AG20443 (cell line): ENCODE measurements at places on chromosomes 1 and 21.
A peak's percentile ranks its signal among the peaks of the same experiment; 100 is the strongest.

GRCh38 chr1:172815740-172816139 lies 156.8 kb downstream of the FASLG start:
- no peak for DNase-seq

DNA sequence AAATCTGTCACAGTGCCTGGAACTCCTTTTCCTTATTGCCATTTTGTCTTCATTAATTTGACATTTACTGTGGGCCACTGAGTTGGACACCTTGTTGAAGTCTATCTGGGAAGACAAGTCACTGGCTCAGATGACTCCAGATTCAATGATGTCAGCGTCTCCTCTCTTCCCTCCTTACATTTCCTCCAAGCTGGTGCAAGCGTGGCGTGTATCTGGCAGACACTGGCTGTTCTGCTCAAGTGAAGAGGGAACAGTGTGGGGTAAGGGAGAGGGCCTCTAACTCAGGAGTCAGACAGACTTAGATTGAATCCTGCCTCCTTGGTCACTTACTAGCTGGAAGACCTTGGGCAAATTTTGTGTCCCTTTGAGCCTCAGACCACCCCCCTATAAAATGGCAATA lies 8.7 kb upstream of the ZNF691 start:
- DNase-seq: no peak

DNA sequence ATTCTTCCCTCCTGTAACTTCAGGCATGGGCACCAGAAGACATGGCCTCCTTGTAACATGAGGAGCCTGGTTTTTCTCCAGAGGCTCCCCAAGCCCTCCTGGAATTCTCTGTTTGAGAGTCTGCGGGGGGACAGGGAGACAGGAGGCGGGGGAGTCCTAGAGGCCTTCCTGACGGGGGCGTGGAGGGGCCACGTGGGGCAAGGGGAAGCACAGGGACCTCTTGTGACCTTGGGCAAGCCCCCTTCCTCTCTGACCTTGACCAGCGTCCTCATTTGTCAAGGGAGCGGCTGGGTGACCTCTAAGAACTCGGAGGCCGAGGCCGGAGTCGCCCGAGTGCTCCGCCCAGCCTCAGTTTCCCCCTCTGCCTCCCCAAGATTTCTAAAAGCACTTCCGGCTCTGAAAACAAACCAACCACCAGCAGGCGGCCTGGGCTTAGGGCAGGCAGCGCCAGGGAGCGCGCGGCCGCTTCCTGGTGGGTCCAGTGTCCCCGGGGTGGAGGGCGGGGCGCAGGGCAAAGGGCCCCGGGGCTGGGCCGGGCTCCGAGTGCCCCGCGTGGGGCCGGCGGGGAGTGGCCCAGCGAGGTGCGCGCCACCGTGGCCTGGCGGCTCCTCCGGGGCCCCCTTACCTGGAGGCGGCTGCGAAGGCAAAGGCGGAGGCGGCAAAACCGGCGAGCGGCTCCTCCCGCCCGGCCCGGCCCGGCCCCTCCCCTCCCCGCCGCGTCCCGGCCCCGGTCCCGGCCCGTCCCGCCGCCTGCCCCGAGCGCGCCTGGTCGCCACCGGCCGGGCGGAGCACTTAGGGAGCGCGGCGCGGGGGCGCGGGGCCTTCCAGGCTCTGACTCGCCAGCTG lies at the start of gene TMCO4:
Gene TMCO4 (minus strand): TSS at position 687 of the 846 bp plus-strand sequence. CDS start 19,158 bp downstream, outside the sequence.
- peak; percentile 87 for DNase-seq

DNA sequence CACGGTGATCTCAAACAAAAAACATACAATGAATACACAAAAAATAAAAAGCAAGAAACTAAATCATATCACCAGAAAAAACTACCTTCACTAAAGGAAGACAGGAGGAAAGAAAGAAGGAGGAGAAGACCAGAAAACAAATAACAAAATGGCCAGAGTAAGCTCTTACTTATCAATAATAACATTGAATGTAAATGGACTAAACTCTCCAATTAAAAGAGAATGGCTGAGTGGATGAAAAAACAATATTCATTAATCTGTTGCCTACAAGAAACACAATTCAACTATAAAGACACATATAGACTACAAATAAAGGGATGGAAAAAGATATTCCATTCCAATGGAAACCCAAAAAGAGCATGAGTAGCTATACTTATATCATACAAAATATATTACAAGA lies 27.2 kb downstream of the LRIF1 start:
- no peak for DNase-seq

GRCh38 chr21:41962425-41962966 lies 8.7 kb upstream of the C2CD2 start:
- no peak for DNase-seq

DNA sequence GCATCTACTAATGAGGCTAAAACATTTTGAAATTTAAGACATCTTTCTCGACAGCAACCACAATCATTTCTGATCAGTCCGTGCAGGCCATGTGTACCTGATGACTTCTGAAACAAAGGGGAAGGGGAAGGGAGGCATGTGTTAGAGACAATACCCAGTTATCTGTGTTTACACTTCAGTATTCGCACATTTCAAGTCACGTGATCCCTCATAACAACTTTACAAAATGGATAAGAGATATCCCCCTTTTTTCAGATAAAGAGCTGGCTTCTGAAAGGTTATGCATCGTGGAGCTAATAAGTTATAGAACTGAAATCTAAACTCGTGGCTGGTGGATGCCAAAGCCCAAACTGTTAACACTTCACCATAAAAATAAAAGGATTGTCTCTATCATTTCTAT lies 175.7 kb downstream of the CHRM3 start:
- no peak for DNase-seq

DNA sequence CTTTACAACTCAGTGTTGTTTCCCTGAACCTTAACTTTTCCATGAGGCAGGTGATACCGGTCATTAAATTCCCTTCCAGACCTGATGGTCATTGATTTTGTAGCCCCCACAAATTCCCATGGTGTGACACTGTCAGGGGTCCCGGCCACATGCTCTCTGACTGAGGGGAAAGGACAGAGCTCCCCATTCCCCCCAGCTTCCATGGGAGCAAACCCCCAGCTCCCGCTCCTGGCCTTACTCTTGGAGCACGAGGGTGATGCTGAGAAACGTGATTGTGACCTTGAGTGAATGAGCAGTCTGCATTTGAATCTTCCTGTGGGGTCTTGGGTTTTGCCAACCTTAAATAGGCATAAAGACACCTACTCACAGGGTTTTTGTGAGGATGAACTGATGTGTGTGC lies 366.8 kb downstream of the RPS6KC1 start:
- no peak for DNase-seq

- DNase-seq: peak; percentile 44
Measured at GRCh38 chr1:16138772-16139221, 17.1 kb downstream of the EPHA2 start.

GRCh38 chr1:18940303-18941020 lies 16.0 kb downstream of the IFFO2 start:
- DNase-seq: no peak

GRCh38 chr1:65113298-65113697 lies 34.7 kb upstream of the AK4 start:
- DNase-seq: no peak

DNA sequence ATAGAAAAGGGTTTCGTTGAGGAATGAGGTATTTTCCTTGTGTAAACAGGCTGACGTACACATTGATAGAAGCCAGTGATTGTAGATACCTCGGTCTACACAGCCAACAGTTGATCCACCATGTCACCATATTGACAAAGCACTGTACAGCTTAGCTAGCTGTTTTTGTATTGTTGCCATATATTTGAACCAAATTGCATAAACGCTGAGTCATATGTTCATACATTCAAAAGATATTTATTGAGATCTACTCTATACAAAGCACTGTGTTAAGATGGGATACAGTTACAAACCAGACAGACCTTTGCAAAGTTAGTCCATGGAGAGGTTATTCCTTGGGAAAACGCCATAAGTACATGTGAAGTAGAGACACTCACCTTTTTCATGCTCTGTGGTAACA lies 132.4 kb upstream of the ATP1B1 start:
- DNase-seq: no peak

GRCh38 chr1:199725002-199725565 lies 302.4 kb upstream of the NR5A2 start:
- DNase-seq: no peak

GRCh38 chr1:187621951-187622350 lies 793.2 kb downstream of the PLA2G4A start:
- DNase-seq: no peak

DNA sequence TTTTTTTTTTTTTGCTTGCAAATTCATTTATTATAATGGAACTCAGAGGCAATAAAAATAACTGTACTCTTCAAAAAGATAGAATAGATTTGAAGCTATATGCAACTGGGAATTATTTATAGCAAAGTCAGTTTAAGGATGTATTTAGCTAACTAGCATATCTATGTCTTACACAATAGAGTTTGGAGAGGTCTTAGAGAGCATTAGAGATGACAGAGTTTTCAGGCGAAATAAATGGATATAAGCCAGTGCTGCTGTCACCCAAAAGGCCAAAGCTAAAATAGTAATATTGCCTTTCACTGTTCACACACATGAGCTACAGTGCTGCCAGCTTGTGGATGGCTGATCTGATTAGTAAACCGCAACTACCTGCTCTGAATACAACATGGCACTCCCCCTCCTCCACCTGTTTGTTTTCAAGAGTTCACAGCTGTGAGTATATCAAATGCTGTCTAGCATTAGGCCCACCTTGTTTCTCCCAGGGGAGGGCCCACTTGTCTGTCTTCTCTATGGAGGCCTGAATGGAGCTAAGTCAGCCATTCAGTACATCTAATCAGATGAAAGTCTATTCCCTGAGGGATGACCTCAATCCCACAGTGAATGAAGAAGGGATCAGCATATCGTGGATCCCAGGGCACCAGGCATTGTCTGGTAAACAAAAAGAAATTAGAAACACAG lies 25.2 kb upstream of the SSX2IP start:
- no peak for DNase-seq

GRCh38 chr1:7583291-7584096 lies 187.6 kb upstream of the VAMP3 start:
- no peak for DNase-seq

DNA sequence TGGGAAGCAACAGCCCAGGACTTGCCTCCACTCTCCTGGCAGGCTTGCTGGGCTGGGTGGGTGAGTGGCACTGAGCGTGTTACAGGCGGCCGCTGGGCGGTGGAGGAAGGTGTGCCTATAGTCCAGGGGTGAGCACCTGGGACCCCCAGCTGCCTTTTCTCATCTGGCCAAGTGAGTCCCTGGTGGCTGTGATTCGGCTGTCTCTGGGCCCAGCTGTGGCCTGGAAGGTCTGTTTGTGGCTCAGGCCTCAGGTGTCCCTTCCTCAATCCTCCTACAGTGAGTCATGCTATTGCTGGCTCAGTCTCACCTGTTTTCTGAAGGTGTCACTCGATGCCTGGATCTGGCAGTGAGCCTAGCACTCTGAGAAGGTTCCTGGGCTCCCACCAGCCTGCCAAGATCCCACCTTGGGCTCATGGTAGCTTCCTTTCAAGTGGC lies 564.2 kb downstream of the PTPRU start:
- DNase-seq: peak; percentile 3

DNA sequence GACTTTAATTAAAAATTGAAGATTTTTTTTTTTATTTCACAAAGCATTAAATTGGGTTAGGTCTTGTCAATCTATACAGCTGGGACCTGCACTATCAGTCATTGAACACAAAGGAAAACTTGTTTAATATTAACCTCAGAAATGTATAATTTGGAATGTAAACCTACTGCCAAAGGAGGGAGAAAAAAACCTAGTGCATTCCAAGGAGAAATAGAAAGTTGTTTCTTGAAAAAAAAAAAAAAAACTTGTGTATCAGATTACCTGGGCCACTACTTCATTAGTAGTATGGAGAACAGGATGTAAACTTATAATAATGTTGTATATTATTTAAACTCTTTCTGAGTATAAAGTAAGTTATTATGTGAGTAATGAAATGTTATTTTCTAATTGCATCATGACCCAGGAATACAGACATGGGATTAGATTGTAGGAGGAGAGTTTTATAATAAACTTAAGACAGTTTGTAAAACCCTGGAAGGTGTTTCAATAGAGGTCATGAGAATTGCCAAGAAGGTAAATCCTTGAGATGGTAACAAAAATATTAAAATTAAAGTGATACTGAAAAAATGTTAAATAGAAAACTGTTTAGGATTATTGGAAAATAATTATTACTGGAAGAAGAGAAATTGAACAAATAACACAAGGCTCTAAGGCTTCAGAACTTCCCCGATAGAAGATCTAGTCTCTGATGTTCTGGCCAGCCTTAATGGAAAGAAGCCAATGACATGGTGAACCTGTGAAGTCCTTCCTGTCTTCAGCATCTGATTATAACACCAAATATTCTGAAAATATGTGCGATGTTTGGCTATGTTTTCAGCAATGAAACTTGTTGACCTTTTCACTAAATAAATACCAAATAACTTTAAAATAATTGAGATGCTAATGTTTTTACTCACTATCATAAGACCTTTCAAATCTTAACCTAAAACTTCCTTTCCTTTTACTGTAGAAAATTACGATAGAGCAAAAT lies 412.8 kb upstream of the LYPLAL1 start:
- DNase-seq: no peak

GRCh38 chr21:34187935-34188334 lies 114.6 kb downstream of the MRPS6 start:
- peak; percentile 85 for DNase-seq

- no peak for DNase-seq
Measured at GRCh38 chr1:113692342-113692741, 66.9 kb downstream of the PHTF1 start.

GRCh38 chr1:22319608-22320007 lies 132.0 kb upstream of the ZBTB40 start:
- peak; percentile 24 for DNase-seq

DNA sequence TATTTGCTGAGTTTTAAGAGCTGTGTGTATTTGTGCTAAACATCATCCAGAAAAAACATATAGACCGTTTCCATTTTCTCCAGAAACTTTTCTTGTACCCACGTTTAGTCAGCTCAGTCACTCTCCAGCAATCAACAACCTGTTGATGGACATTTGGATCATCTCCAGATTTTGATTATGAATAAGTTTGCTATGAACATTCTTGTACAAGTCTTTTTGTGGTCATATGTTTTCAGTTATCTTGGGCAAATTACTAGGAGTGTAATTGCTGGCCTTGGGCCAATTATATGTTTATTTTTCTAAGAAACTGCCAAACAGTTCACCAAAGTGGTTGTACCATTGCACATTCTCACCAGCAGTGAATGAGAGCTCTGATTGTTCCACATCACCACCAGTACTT lies 221.8 kb downstream of the CENPF start:
- DNase-seq: no peak

DNA sequence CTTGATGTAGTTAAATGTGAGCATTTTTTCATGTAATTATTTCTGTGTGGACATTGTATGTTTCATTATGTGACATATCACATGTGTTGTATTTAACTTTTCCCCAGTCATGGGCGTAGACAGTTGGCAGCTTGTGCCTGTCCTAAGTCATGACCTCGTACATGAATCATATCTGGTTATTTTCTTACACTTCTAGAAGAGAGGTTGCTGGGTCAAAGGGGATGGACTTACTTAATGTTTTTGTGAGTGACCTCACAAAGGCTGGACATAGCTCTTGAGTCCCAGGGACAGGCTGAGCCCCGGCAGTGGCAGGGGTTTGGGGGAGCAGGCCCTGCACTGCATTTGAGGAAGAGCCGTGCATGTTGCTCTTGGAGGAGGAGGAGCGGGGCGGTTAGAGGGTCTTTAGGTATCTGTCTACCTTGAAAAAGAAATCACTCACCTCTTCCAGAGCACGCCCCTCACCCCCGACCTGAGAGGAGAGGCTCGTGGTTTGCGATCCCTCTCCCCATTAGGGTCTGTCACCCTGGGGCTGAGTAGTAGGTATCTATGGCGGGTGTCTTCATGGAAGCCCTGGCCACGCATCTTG lies 16.4 kb downstream of the IFNGR2 start:
- DNase-seq: peak; percentile 49
